ENCODE measurements at places on chromosomes 1 and 21. TPM values are rescaled to one million over a fixed set of nuclear protein-coding genes. Genes with fewer than 3 reads are reported as not detected.

ANXA9 gene
- total RNA-seq: 0.48 TPM

CACNA1E gene
- 0.18 TPM for total RNA-seq

ANKRD34A gene
- total RNA-seq: 1.2 TPM

C1QTNF12 gene
- total RNA-seq: not detected

WRAP73 gene
- 27.5 TPM for total RNA-seq

LCE1C gene
- not detected for total RNA-seq

ST6GALNAC5 gene
- total RNA-seq: 2.1 TPM

CLDN8 gene
- total RNA-seq: not detected

PTPN22 gene
- not detected for total RNA-seq

TRIM46 gene
- total RNA-seq: 1.3 TPM

CFAP74 gene
- total RNA-seq: not detected

MCOLN3 gene
- 1.9 TPM for total RNA-seq

DIRAS3 gene
- total RNA-seq: 0.24 TPM

RGS18 gene
- total RNA-seq: not detected

CFHR4 gene
- not detected for total RNA-seq

CATSPERE gene
- 0.13 TPM for total RNA-seq

FMOD gene
- 0.16 TPM for total RNA-seq

CD1D gene
- not detected for total RNA-seq

PCAT6 gene
- not detected for total RNA-seq

SEC16B gene
- 0.19 TPM for total RNA-seq

RBP7 gene
- total RNA-seq: not detected

Data from SK-MEL-5 (cell line).